ENCODE measurements at places on chromosomes 7 and 10.

GRCh38 chr10:73971636-73972354 lies 26.1 kb upstream of the VCL start:
- DNase-seq, result no peak

DNA sequence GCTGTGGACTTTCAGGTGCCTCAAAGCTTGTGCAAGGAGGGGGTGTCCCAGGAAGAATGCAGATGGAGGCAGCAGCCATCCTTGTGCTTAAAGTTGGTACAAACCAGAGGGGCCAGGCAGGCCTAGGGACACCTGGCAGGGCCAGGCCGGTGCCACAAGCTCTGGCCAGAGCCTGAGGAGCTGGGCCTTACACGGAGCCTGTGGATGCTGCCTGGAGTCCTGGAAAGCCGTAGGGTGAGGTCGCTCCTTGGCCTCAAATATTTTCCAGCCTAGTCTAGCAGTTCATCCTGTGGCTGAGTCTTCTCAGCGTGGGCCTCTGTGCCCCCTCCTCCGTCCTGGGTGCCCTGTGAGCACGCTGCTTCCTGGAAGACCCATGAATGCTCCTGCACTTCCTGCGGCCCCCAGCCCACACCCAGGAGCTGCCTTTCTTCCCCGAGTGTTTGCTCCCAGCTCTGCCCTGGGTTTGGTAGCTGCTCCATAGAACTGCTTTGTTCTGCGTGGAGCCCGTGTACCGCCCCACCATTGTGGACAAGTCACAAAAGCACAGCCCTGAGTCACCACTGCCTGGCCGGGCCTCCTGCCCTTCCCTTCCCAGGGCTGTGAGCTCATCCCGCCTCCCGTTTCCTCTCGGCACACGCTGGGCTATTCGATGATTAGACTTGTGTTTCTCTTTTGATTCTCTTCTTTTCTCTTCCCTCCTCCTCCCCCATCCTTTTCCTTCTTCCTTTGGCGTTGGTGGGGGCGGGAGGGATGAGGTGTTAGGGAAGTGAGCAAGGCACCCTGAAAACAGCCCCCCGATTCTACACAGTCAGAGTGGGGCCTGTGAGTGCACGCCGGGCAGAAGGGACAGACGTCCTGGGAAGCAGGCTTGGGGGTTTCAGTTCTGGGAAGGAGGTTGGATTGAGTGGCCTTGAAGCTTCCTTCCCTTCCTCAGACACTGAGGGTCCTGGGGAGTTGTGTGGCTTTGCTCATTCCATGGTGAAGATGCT lies 73.2 kb upstream of the SHH start:
- no peak for DNase-seq

GRCh38 chr10:117884093-117884492 lies 162.6 kb downstream of the RAB11FIP2 start:
- DNase-seq, result no peak

GRCh38 chr10:55628260-55628701 lies 732.8 kb downstream of the ZWINT start:
- DNase-seq, result no peak

GRCh38 chr10:13915710-13916109 lies 328.9 kb downstream of the PRPF18 start:
- no peak for DNase-seq

GRCh38 chr7:92609921-92610518 lies 19.8 kb upstream of the FAM133B start:
- no peak for DNase-seq

GRCh38 chr10:90180886-90181691 lies 479.7 kb downstream of the KIF20B start:
- DNase-seq, result no peak

DNA sequence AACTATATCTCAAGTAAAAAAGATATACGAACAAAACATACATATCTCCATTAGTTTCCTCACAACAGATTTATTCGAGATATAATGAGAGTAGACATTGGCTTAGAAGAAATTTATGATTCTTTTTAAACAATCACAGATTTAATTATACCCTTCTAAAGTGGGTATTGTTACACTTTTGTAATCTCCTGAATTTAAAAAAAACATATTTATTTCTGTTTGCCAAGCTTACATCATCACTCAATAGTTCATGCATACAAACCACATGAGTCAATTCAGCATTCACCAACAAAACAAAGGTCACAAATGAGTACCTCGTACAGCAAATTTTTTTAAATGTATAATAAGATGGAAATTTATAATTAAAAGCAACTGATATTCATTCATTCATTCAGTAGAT lies 17.6 kb downstream of the LRRN3 start:
- DNase-seq, result no peak

DNA sequence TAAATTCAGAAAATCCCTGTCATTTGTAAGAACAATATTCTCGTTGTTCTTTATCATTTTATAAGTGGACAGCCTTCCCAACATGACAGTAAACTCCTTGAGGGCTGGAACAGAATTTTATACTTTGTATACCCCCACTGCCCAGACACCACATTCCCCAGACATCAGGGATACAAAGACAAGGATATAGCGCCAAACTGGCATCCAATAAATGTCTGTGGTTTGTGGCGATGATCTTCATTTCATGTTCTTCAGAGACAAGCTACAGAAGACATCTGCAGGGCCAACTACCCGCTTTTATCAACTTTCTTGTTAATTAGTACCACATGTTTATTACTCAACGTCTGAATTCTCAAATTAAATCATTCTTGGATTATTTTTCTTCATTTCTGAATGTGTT lies 155.9 kb downstream of the ATE1 start:
- DNase-seq, result no peak

- no peak for DNase-seq
Observed at GRCh38 chr10:110073896-110074295, 66.1 kb downstream of the ADD3 start.
